ENCODE measurements at places on chromosomes 12 and 14.

GRCh38 chr12:68290126-68290525 lies 36.7 kb upstream of the IL22 start:
- no peak for DNase-seq

DNA sequence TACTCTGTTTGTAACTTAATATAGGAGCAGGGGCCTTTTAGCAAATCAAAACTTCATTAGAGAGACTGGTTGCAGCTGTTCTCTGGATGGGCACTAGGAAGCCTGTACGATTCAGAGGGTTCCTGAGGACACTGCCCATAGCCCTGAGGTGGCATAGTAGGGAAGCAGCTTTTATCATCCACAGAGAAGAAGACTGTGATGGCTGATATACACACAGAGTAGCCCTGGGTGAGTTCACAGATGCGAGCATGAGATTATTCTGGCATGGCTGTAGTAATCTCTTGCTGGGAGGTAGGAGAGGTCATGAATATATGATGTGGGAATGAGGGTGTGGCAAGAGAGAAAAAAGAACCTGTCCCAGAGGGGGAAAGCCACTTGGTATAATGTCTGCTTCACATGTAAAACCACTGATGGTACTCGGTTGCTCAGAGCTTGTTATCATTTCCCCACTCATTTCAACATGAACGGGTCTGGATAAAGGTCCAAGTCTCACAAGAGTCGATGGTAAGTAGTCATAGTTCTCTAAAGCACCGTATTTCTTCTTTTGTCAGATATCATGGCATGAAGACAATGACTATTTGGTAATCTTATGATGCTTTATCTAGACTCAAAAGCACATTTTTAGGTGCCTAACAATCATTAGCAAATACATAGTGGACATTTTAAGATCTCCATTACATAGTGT lies 52.0 kb downstream of the PEBP1 start:
- DNase-seq, result no peak

DNA sequence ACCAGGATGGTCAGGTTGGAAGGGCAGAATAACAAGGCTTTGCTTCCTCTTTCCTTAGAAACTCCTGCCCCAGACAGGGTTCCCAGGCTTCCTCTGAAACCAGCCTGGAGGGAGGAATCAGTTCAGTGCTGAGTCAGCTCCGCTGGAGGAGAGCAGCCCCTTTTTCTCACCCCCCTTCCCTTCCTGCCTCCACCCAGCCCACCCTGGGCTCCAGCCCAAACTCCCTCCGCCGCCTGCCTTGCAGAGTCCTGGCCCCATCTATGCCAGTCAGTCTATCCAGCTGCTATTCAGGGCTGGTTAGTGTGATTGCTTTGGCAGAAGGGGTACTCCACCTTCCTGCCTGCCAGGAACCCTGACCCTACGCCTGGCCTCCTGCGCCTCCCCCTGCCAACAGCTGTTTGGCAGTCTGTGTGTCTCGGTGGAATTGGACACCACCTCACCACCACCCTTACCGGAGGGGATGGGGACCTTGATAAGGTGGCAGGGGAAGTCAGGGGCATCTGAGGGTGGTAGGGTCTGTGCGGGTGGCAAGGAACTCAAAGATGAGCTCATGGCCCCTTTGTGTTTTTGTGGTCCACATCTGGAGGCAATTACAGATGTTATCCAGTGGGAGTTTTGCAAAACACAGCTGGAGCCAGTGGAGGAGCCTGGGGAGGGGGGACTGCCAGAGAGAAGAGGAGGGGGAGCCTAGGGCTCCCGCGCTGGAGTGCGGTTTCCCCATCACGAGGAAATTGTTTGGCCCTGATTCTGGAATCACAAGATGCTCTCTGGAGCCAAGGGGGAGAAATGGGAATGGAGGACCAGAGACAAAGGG lies 12.2 kb downstream of the MMP14 start:
- no peak for DNase-seq

- DNase-seq, result no peak
Observed at GRCh38 chr14:102544747-102545460, 35.3 kb upstream of the ANKRD9 start.

- DNase-seq, result no peak
Observed at GRCh38 chr12:42370013-42370412, 44.0 kb downstream of the PPHLN1 start.

DNA sequence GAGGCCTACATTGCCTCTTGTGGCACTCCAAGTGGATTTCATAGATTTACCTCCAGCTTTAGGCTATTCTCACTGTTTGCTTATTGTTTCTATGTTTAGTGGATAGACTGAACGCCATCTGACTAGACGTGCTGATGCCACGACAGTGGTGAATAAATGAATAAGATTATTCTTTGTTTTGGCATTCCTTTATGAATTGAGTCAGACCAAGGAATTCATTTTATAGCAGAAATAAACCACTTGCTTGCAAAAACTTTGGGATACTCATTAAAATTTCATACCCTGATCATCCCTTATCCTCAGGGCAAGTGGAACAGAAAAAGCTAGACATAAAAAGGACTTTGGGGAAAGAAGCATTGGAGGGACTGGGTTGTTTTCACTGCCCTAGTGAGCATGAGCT lies 71.7 kb upstream of the FERMT2 start:
- no peak for DNase-seq

- no peak for DNase-seq
Observed at GRCh38 chr14:88168025-88168424, 155.0 kb downstream of the KCNK10 start.

- no peak for DNase-seq
Observed at GRCh38 chr14:85061256-85061655, 468.7 kb upstream of the FLRT2 start.

DNA sequence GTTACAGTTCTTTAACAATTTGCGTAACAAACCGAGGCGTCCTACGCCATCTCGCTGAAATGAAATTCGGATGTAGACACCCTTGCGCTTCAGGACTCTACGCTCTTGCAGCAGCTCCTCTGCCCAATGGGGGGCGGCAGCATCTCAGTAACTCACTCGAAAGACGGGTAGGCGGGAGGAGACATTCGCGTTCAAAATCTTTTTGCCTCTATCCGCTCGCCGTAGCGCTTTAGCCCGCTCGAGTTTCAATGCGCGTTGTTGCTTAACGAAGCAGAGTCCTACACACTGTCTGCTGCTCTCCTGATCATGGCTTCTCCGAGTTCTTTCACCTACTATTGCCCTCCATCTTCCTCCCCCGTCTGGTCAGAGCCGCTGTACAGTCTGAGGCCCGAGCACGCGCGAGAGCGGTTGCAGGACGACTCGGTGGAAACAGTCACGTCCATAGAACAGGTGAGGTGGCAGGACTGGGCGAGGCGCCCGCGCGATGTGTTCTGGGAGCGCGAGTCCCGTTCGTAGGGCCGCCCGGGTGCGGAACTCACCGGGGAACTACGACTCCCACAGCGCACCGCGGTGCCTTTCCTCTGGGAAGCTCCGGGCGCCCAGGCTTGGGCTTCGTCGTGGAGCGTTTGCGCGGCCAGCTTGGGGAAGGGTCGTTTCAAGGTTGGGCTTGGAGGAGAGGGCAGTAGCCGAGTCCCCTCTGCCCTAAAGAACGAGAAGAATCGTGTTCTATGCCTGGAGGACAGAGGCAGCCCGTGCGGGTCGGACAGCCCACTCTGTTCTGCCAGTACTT lies at the start of gene FNTB:
FNTB (plus strand) TSS at position 248 of the 790 bp plus-strand sequence; CDS start at position 307, 59 bp downstream.
- DNase-seq, result peak; percentile 95
